ENCODE measurements at places on chromosomes 2 and 18. TPM values are rescaled to one million over a fixed set of nuclear protein-coding genes. Genes with fewer than 3 reads are reported as not detected.

The XDH gene
- total RNA-seq, result not detected

- DNase-seq, result no peak
These were observed 65.2 kb upstream of the ST8SIA5 start for GRCh38 chr18:46821856-46822711.

The MYCN gene
- total RNA-seq, result 1.1 TPM

The NGEF gene
- not detected for total RNA-seq

The SKA1 gene
- not detected for total RNA-seq

GRCh38 chr2:30414961-30415360 lies 32.1 kb upstream of the LCLAT1 start:
- DNase-seq, result no peak

DNA sequence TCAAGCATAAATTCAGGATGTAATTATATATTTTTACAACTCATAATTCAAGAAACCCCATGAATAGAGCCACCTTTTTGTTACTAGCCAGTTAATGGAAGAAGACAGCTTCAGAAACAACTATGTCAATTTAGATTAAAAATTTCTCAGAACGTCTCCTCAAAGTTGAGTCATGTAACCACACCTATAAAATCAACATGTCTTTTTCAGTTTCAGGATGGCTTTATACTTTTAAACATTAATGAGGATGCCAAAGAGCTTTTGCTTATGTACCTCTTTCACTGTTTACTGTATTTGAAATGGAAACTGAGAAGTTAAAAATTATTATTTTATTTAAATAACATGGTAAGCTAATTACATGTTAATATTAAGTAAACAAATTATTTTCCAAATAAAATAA lies 280.1 kb downstream of the PTH2R start:
- no peak for DNase-seq

- DNase-seq, result no peak
These were observed 37.6 kb upstream of the PMAIP1 start for GRCh38 chr18:59861963-59862819.

DNA sequence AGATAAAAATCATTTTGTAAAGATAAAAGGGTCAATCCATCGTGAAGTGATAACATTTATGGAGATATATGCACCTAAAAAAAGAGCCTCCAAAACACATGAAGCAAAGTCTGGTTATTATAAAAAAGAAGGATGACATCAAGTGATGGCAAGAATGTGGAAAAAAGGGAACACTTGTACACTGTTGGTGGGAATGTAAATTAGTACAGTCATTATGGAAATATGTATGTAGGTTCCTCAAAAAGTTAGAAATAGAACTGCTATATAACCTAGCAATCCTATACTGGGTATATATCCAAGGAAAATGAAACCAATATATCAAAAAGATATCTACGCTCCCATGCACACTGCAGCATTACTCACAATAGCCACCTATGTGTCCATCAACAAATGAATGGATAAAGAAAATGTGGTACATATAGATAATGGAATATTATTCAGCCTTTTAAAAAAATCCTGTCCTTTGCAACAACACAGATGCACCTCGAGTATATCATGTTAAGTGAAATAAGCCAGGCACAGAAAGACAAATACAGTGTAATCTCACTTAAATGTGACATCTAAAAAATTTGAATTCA lies 28.9 kb downstream of the ABCB11 start:
- no peak for DNase-seq

- no peak for DNase-seq
These were observed 117.8 kb downstream of the TTC27 start for GRCh38 chr2:32745675-32746074.

- no peak for DNase-seq
These were observed 42.6 kb upstream of the SETBP1 start for GRCh38 chr18:44638034-44638540.

The ANTXR1 gene
- 14.3 TPM for total RNA-seq

DNA sequence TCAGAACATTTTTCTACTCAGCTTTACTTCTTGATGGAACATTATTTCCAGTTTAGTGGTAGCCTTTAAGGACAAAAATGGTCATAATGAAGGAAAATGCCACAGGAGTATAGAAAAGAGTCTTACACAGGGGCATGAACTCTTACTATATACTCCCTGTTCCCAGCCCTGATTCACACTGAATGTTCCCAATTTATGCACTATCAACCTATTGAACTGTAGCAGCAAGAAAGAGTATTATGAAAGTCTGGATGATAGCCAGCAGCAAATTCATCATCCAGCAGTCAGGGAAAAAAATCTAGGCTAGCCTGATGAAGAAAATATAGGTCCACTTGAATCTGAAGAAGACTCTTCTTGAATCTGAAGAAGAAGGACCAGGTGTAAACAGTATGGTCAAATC lies 1170.3 kb upstream of the CHAC2 start:
- no peak for DNase-seq

GRCh38 chr2:100241236-100241635 lies 81.1 kb downstream of the LONRF2 start:
- DNase-seq, result no peak

DNA sequence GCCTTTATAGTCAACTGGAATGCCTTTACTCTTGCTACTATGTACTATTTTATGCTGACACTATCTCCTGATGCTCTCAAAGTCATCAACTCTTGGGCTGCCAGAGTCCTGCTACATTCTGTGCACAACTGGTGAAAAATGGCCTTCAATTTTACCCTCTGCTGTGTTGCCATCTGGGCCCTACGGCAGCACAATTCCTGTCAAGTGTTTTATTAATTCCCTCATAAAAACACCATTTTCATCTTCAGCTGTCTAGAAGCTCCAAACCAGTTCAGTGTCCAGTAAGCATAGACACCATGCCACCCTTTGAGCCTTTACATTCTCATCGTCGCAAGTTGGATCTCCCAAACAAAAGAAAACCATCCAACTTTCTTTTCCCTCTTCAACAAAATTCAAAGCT lies 26.5 kb downstream of the CALCRL start:
- DNase-seq, result no peak

DNA sequence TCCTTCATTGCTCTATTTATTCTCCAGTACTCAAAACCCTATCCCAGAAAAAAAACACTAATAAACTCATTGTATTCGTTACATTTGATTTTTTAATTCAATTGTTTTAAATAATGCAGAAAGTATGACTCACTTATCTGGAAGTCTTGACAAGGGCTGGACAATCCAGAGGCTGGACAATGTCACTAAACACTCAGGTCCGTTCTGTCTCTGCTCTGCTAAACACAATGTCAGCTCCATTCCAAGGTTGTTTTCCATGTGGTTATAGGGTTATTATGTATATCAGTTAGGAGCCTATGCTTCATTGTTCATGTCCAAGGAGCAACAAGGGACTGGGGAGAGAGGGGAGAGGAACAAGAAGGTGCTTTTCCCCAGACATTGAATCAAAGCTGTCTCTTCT lies 125.5 kb downstream of the IRS1 start:
- peak; percentile 54 for DNase-seq

DNA sequence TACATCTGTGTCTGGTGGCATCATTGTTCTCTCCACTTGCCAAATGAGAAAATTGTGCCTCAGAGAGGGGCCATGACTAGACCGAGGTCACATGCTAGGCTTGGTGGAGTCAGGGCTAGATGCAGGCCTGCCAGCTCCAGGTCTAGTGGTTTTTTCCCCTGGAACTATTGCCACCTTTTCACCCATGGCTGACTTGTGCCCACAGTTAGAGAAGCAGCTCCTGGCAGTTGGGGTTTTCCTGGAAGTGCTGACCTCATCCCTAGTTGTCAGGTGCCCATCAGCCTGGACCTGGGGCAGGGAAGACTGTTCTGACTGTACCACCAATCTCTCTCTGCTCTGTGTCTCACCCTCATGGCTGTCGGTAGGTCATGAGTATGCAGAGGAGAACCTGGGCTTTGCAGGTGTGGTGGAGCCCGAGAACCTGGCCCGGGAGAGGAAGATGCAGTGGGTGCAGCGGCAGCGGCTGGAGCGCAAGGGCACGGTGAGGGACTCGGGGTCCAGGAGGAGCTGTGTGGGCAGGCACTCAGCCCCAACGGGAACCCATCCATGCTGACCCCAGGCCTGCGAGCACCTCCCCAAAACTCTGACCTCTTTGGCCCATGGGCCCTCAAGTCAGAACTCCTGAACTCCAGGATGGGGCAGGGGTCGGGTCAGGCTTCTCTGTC lies 12.4 kb upstream of the CATIP start:
- no peak for DNase-seq

- no peak for DNase-seq
These were observed 54.2 kb downstream of the NCAPH start for GRCh38 chr2:96389736-96390135.

- DNase-seq, result no peak
These were observed 155.9 kb downstream of the NAPG start for GRCh38 chr18:10681581-10682367.

The ATF2 gene
- total RNA-seq, result 20.0 TPM

GRCh38 chr18:11521853-11522252 lies 87.5 kb upstream of the SLC35G4 start:
- DNase-seq, result no peak

GRCh38 chr2:4381049-4381448 lies 677.7 kb downstream of the DCDC2C start:
- no peak for DNase-seq

The REEP1 gene
- total RNA-seq, result 16.0 TPM

The GAREM1 gene
- 12.2 TPM for total RNA-seq

DNA sequence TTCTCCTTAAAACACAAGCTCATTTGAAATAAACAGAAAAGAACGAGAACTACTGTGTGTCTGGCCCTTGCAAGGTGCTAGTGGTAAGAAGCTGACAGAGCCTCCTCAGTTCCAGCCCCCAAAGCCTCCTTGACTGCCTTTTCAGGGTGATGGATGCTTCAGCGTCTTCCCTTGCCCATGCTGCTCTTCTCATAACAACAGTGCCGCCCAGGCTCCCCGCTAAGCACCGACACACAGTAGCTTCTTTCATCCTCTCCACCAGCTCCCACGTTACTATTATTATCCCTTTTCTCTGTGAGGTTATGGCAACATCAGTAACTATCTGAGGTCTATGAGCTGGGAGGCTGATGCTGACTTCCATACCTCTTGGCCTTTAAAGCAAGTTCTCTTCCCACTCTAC lies 418.6 kb downstream of the TSN start:
- no peak for DNase-seq

DNA sequence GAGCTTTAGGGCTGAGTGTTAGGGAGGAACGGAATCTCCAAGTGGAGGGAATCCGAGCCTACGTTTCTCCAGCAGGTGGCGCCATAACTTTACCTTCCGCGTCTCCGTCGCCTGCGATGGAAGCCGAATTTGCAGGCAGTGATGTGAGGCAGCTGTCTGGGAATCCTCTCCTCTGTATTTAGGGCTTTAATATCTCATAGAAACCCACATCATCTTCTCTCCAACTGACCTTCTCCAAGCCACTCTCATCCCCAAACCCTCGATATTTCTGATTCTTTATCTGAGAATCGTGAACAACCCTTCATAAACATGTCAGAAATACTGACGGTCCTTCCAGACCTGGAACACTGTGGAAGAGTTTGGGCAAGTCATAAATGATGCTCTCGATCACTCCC lies 27.5 kb downstream of the SIX2 start:
- DNase-seq, result peak; percentile 67

- DNase-seq, result no peak
These were observed 145.7 kb upstream of the CDH19 start for GRCh38 chr18:66749481-66750035.

GRCh38 chr2:204849892-204850291 lies 304.6 kb downstream of the PARD3B start:
- DNase-seq, result no peak

- DNase-seq, result no peak
These were observed 81.6 kb downstream of the FBXO15 start for GRCh38 chr18:74066018-74066417.

The KCNG2 gene
- total RNA-seq, result not detected

DNA sequence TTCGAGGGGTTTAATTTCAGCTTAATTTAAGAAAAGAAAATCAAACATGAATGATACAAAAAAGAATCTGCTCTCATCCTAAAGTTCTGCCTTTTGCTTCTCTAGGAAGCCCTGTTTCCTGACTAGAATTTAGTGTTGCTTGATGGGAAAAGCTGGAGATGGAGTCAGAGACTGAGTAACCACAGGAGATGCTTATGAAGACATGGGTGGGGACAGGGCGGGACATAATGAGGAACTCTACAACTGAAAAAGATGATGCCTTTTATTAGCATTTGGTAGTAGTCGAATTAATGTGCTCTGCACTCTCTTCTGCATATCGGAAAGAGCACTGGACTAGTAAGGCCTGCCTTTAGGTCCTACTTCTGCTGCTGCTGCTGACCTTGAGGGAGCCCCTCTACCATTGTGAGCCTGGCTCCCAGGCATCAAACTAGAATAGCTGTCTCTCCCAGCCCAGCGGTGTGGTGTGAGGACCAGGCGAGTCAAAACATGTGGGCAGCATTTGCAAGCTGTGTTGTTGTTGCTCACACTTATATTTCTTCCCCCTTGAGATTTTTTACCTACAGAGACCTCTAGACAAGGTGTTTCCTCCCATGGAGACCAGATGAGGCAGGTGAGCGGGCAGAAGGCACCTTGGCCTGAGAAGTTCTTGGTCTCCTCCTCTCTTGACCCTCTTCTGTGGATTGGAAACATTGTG lies 61.5 kb downstream of the INPP4A start:
- no peak for DNase-seq

DNA sequence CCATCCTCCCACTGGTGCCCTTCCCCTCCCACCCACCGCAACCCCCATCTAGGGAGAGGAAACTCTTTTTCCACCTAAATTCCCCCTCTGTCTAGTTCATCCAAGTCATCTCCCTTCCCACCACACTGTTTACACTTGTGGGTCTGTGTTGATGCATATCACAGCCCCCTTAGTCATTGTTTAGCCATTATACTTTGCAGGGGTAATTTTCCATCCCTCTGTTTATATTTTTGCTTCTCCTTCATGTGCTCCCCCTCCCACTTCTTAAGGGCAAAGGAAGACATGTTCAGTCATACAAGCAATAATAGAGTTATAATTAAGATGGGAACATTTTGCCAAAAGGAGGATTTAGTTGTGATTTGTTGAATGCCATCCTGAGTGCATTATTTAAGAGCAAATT lies 187.8 kb upstream of the TNP1 start:
- no peak for DNase-seq

DNA sequence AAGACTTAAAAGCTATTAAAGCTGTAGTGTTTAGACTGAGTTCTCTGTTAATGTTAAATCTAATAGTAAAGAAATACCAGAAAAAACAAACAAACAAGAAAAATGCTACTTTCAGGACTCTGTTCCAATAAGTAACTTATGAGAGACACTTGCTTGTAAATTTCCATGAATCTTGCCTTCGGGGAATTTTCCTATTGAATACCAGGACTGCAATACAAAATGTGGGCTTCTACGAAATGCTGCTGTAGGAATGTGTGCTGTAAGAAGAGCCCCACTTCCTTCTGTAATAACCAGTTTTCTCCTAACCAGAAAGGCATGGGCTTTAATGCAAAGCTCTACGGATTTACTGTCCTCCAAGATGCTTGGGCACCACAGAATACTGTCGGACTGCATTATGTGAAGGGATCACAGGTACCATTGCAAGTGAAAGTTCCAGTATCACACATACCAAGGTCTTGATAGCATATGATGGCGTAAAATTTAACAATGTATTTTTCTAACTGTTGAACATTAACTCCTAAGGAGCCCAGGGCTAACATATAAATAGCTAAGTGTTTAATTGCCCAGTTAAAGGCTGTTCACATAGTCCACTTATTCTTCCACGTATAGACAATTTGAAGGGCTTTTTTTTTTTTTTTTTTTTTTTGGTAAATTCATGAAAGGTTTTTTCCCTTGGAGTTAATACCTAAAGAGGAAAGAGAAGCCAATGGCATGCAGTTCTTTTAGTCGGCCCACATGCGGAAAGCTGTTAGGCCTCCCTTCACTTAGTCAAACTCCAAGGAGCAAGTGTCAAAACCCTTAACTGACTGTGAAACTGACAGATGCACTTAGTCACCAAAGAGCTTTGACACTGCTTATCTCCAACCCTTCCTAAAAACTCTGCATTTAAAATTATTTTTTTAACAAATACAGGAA lies 564.0 kb upstream of the POU3F3 start:
- DNase-seq, result no peak
